Heart right ventricle (tissue), 16 donors: ENCODE measurements at places on chromosomes 12 and 14. TPM values are rescaled to one million over a fixed set of nuclear protein-coding genes. Genes with fewer than 3 reads are reported as not detected.

The ADGRD1 gene
- total RNA-seq, result 95.2 TPM

GRCh38 chr12:98758331-98758730 is 113.2 kb downstream of the APAF1 start:
- H3K27me3 ChIP-seq, result peaks cover 5% of the 10 kb centered on the region
- H3K27ac ChIP-seq, result no peak overlapping the region
- DNase-seq, result no peak
- no peaks in the 10 kb centered on the region for H3K4me1 ChIP-seq
- H3K36me3 ChIP-seq, result no peaks in the 10 kb centered on the region
- no peak overlapping the region for H3K4me3 ChIP-seq

- no peaks in the 10 kb centered on the region for H3K36me3 ChIP-seq
- DNase-seq, result no peak
- peak overlapping the region; percentile 82 for H3K27ac ChIP-seq
- no peaks in the 10 kb centered on the region for H3K27me3 ChIP-seq
These were observed 168.6 kb downstream of the STXBP6 start for GRCh38 chr14:24881116-24881893.

DNA sequence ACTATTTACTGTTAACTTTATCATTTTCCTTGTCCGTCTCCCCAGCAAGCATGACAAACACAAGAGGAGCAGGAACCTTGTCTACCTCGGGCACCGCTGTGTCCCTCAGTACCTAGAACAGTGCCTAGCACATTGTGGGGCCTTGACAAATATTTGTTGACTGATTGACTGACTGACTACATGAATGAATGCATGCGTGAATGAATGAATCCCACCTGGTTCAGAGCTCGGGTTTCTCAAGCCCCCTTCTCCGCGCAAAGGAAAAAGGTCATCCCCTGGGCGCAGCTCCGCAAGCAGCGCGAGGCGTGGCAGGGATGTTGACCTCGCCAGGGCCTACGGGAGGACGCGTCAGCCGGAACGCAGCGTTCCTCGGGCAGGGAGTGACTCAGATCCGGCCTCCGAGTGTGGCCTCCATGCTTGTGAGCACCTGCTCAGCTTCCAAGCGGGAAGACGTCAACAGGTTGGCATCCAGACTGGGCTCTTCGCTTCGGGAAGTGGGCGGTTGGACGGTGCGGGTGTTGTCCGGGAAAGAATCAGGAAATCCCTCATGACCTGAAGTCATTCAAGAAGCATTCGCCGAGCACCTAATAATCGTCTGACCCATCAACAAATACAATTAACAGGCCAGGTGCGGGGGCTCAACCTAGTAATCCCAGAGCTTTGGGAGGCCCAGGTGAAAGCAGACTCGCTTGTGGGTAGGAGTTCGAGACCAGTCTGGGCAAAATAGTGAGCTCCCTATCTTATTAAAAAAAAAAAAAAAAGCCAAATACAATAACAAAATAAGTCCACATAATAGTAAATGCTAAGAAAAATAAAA is 13.9 kb upstream of the UBC start:
- peak; percentile 72 for DNase-seq
- H3K27ac ChIP-seq, result peak overlapping the region; percentile 90
- no peaks in the 10 kb centered on the region for H3K36me3 ChIP-seq
